Left cardiac atrium (tissue), 4 donors: ENCODE measurements at places on chromosomes 6 and 20.

DNA sequence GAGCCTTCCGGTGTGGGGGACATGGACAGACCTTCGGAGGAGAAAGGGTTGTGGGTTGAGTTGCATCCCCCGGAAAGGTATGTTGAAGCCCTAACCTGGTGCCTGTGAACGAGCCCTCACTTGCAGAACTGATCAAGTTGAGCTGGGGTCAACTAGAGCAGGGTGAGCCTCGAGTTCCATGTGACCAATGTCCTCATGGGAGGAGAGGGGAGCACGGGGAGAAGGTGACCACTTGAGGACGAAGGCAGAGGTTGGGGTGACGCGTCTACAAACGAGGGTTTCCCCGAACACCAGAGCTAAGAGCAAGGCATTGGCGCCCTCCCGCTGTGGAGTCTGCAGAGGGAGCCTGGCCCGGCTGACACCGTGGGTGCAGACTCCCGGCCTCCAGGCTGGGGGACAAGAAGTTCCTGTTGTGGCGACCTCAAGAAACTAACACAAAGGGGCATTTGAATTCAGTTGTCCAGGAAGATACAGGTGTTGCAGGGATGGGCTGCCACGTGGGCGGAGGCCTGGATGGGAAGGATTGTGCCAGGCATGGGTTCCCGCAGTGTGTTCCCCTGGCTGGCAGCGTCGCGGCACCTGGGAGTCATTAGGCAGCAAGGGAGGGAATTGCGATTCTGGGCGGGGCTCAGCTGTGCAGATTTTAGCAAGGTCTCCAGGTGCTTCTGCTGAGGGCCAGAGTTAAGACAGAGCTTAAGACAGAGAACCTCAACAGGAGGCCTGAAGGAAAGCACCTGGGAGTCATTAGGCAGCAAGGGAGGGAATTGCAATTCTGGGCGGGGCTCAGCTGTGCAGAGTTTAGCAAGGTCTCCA is 20.4 kb upstream of the UNC93A start:
- DNase-seq = no peak

DNA sequence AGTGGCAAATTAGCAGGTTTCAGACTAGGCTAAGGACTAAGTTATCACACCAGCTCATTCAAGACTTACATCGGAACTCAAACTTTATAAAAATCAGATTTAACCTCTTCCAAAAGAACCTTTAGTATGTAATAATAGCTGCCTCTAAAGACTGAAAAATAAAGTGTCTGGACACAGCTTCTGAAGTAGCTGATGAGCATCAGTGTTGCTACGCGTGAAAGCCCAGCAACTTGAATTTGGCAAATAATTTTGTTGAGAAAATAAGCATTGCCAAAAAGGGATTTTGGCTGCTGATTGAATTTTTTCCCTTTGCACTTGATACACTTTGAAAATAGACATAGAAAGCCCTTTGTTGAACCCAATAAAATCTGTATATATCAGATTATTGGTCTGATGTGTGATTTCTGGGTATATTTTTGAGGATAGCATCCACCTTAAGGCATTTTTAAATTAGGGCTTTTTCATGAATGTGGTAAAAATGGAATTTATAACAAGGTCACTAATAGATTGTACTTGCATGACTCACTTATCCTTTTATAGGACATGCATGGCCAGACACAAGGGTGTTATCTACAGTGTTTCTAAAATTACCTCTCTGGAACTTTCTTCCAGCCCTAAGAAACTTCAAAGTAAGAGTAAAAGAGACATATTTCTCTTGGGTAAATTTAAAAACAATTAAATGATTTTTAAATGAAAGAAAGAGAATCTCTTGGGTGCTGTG is 350.4 kb downstream of the TENT5A start:
- no peak for DNase-seq

DNA sequence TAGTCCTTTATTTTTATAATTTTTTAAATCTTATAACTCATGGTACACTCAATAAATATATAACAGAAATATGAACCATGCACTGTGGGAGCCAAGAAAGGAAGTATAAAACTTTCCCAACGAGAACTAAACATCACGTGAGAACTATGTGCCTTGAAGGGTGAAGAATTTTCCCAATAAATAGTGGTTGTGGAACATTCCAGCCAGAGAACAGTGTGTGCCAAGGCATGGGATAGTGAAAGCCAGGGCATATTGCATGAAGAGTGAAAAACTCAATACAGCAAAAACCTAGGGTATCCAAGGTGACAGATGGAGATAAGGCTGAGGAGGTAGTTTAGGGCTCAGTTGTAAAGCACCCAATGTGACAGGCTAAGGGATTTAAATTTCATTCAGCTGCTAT is 86.1 kb downstream of the SIM1 start:
- no peak for DNase-seq

DNA sequence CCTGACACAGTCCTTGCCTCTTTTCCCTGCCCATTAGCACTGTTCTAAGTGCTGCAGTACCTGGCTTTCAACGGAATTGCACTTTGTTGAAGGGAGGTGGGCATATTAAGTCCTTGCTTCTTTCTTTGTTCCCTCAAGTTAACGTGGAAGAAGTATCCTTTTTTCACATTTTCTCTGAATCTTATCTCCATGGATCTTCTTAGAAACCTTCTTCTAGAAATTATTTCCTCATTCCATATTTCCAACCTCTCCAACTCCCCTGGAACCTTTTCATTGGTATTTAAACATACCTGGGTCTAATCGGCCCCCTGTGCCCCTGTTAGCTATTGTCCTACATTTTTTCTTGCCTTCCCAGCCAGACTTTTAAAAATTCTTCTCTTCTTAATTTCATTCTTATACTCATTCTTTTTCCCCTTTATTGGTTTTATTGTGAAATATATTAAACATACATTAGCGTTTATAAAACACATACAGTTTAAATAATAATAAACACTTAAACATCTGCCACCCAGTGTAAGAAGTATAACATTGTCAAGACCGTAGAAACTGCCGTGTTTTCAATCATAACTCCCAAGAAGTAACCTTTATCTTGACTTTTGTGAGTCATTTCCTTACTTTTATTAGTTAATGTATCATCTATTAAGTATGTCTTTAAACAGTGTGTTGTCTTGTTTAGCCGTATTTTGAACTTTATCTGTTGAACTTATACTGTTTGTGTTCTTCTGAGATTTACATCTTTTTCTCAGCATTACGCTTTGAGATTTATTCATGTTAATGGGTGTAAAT is 118.2 kb downstream of the CDKAL1 start:
- DNase-seq = no peak

GRCh38 chr6:125220712-125221111 is 67.1 kb downstream of the TPD52L1 start:
- DNase-seq = peak; percentile 49

- peak; percentile 69 for DNase-seq
Observed at GRCh38 chr20:17854307-17854903, 114.2 kb downstream of the SNX5 start.

- peak; percentile 61 for DNase-seq
Observed at GRCh38 chr6:147204060-147204785, at the start of gene STXBP5. Gene STXBP5, plus strand, starts transcription at chr6:147204417. Its CDS starts 116 bp downstream, at chr6:147204533.

GRCh38 chr6:138509371-138509770 is 10.1 kb upstream of the NHSL1 start:
- DNase-seq = peak; percentile 46
